ENCODE measurements at places on chromosomes 6 and 20.

DNA sequence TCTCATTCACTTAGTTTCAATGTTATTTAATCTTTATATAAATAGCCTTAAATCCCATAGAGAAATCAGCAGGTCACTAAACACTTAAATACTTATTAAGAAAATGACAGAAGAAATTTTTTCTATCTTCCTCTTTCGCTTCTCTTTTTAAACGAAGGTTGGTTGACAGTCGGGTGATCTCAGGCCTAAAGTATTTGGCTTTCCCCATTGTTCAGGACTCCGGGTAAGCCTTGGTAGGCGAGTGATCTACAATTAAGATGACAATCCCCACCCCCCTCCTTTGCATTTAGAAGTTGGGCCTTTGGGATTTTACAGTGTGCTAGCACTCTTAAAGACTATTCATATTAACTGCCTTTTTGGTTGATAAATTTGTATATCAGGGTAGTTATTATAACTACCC lies 19.7 kb upstream of the UTRN start:
- no peak for DNase-seq

DNA sequence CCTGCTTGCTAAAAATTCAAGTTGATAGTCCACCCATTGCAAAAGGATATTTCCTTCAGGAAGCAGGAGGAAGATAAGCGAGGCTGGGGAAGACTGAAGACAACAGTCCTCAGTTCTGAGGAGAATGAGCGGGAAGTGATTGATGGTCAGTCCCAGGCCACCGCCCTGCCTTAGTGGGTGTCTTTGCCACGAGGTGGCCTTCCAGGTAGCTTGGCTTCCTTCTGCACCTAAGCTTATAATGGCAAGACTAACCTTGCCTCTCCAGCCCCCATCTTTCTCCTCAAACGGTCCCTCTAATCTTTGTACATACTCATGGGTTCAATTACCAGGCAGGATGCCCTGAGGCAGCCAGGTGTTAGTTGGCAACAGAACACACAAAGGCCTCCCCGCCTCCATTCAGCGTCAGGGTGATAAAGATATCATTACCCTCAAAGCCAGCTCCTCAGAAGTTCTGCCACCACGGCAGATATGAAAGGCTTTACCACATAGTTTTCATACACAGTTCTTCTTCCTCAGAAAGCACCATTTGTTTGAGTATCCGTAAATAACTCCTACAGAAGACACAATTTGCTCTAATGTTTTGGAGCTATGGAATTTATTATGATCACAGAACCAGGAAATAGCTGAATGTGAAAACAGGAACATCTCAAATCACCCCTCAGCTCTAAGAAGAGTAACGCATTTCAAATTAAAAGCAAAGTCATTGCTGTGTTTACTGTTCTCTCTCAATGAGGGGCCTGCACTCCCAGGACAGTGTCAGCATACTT lies 249.4 kb downstream of the ATXN1 start:
- no peak for DNase-seq

GRCh38 chr20:634148-634925 lies 18.7 kb downstream of the SRXN1 start:
- peak; percentile 50 for DNase-seq

- DNase-seq: no peak
Observed at GRCh38 chr6:53623497-53623896, 42.1 kb downstream of the KLHL31 start.

- no peak for DNase-seq
Observed at GRCh38 chr20:58603721-58604120, 47.4 kb upstream of the STX16 start.

DNA sequence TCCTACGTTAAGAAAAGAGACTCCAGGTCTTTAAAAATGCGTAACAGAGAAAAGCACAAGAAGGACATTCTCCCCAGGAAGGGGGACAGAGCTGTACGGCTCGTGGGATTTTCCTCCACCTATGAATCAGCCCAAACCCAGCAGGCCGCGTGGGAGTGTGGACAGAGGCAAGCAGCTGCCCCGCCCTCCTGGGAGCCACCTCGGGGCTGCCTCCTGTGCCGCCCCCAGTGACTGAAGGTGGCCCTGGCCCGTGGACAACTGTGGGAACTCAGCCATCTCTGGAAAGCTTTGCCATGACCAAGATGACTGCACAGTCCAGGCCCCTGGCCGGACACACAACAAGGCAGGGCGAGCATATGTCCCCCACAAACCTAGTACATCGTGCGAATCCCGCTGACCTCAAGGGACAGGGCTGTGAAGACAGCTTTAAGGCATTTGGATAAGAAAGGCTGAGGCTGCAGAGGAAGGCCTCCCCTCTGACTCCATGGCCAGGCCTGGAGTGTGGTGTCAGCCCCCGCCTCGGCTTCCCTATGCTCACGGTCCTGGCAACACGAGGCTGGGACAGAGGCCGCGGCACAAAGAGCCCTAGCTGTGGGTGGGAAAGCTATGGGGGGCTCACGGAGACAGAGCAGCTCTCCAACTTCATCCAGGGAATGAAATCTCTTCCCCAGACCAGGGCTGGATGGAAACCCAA lies 26.9 kb downstream of the PXDC1 start:
- DNase-seq: no peak

DNA sequence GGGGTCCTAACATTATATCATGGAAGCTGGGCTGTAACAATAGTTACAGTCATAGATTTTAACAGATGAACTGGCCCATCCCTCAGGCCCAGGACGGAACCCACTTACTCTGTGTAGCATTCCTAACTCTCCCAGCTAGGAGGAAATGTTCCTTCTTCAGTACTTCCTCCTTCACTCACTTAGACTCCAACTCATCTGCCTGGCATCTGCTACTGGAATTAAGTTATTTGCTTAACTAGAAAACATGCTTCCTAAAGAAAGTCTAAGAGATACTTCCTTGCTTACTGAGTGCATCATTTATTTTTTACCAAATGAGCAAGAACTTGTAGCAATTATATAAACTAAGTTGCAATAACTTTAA lies 20.5 kb downstream of the GCLC start:
- no peak for DNase-seq

GRCh38 chr6:28969129-28969528 lies 36.0 kb downstream of the ZNF311 start:
- no peak for DNase-seq

GRCh38 chr20:62653951-62654685 lies 11.8 kb downstream of the SLCO4A1 start:
- DNase-seq: no peak

DNA sequence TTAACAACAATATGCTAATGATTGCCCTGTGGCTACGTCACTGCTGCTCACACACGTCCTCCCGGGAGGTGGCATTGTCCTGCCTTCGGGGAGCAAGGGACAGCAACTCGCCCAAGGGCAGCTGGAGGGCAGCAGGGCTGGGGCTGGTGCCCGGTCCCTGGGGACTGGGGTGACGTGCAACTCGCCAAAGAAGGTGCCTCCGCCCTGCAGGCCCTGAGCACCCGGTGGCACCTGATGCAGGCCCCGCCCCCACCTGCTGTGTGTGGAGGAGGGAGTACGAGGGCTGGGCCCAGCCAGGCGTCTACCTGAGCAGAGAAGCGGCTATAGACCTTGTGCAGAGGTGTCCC lies 64.8 kb upstream of the SLCO4A1 start:
- DNase-seq: no peak

- DNase-seq: no peak
Observed at GRCh38 chr6:136251394-136251793, 1.3 kb upstream of the MTFR2 start.

- no peak for DNase-seq
Observed at GRCh38 chr6:157953580-157954091, 28.0 kb upstream of the SYNJ2 start.

- no peak for DNase-seq
Observed at GRCh38 chr6:88266126-88266525, 100.0 kb upstream of the CNR1 start.

DNA sequence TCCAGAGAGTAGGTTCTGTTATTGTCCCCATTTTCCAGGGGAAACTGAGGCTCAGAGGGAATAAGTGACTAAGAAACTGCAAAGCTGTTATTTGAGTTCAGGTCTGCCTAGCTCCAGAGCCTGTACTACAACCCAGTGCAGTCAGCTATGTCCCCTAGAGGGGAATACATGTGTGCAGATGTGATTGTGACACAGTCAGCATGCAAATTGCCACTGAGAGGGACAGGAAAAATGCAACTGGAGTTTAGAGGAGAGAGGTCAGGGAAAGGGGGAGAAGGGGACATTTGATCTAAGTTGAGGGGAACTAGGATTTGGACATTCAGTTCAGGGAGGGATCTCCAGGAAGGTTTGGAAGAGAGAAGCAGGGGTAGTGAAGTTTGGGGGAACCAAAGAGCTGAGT lies 38.6 kb upstream of the EPB41L1 start:
- DNase-seq: no peak

- no peak for DNase-seq
Observed at GRCh38 chr20:8952721-8953120, 116.2 kb upstream of the PLCB4 start.

DNA sequence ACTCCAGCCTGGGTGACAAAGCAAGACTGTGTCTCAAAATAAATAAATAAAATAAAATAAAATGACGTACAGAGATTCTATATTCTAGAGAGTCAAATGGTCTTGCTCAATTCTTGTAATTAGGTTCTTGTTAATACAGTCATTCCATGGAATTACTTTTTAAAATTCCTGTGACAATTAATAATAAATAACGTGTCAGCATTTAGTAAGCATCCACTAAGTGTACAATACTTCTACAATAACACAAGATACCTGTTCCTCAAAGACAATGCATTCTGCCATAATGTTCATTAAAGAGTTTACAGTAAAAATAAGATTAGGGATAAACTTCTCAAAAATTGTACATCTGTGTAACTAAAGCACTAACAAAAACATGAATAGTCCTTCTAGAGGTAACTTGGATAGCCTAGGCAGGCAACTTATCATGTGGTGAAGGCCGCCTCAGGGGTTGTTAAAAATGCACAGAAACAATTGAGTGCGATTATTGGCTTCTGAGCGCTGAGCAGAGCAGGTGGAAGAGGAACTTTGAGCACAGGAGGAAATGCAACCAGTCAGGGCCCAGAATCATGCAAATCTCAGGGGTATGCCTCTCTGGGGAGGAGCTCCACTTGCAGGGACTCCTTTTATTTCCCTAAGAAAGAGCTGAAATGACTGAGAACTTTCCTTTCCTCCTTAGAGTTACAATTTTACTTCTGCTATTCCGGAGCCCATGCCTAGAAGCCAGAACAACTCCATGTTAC lies 37.1 kb downstream of the QRSL1 start:
- no peak for DNase-seq

- DNase-seq: no peak
Observed at GRCh38 chr6:150024646-150025155, 631 bp downstream of the RAET1L start.

DNA sequence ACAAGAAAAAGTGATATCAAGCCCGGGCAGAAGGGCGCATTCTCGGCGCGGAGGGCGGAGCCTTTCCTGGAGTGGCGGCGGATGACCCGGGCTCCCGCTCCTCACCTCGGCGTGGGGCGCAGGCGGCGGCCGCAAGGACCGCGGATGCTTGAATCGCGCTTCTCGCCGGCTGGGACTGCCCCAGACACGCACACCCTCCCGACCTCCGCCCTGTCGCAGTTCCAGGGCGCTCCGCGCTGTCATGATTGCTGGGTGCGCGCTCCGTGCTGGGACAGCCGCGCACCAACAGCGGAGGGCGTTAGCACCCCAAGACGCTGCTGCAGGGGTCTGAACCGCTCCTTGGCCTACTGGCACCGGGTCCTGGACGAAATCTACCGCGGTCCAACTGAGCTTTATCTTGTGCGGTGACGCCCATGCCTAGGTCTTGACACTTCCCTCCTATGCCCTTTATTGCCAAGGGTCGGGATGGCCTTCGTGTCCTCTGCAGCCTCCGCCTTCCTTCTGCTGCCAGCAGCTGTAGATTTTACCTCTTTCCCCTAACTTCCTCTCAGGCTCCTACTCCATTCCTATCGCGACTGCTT lies 43.3 kb downstream of the IRAK1BP1 start:
- DNase-seq: peak; percentile 42

- DNase-seq: no peak
Observed at GRCh38 chr6:7232351-7232750, 80.6 kb downstream of the SSR1 start.

DNA sequence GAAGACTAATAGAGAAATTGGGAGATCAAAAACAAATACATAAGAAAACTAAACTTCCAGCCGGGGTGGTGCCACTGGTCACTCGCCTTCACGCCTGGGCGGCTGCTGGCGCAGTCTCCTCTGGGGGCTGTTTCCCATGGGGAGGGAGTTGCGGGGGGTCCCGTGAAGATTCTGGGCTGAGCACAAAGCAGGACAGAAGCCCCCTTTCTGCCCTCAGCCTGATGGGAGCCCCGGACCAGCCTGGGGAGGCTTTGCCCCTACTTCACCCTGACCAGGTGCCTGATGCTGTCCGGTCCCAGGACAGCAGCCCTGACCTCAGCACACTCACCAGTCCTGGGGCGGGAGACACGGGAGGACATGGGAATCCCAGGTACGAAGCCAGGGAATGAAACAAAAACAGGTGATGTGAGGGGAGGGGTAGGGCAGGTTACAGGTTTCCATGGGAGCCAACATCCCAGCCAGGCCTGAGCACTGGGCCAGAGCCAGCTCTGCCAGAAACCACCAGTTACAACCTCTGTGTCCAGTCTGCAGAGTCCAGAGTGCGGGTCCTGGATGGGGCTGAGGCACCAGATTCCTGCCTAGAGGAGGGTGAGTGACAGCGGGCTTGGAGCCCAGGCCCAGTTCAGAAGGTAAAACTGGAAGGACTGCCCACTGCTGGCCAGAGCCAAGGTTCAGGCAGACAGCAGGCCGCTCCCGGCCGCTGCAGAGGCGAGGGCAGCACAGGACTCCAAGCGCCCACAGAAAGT lies 326.4 kb downstream of the TAF4 start:
- DNase-seq: no peak

GRCh38 chr20:49396230-49396629 lies 86.2 kb downstream of the KCNB1 start:
- no peak for DNase-seq

- no peak for DNase-seq
Observed at GRCh38 chr6:148069256-148069655, 273.4 kb upstream of the SASH1 start.

DNA sequence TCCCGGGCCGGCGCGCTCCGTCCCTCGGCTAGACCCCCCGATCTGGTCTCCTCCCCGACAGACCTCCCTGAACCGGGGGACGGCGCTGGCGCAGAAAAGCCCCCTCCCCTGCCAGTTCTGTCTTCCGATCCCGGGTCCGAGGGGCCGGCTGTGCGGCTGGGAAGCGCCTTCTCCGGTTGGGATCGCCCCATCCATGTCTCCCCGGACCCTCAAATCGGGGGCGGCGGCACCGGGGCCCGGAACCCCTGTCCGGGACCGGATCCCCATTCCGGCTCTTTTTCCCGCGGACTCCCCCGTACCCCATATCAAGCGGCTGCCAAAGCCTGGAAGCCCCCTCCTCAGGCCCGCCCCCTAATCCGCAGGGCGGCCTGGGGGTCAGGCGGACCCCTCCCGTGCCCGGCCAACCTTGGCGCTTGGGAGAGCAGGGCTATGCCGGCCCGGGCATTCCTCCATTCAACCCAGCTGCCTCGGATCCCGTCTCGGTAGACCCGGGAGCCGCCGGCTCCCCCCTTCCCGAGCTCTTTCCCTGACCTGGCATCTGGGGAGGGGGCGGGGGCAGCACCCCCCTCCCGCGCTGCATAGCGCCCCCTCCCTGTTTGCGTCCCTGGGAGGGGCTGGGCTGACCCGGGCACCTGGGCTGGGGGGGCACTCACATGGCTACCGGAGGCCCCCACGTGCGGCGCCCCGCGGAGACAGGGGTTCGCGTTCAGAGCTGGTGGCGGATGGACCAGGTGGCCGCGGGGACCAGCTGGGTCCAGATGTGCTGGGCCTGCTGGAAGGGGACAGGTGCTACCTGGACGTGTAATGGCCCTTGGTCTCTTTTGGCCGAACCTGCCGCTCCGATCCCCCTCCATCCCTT lies 643 bp downstream of the DLGAP4 start:
- no peak for DNase-seq
